ENCODE measurements at places on chromosomes 2 and 18.

- no peak for DNase-seq
Measured at GRCh38 chr2:2061091-2061696, 269.9 kb downstream of the MYT1L start.

DNA sequence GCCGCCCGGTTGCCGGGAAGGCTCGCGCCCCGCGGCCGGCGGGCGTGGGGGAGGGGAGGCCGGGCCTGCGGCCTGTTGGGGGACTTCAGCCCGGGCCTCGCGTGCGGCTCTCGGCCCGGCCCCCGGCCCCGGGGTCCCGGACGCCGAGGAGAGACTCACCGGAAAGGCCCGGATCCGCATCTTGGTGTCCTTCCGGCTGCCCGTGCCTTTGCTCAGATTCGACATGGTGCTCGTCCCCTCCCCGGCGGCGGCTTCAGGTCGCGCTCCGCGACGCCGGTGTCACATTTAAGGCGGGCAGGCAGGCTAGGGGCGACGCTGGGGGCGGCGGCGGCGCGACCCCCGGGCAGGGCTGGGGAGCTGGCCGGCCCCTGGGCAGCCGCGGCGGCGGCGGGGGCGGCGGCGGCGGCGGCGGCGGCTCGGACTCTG, 365 bp downstream of the CUL3 start:
- DNase-seq, result peak; percentile 40

DNA sequence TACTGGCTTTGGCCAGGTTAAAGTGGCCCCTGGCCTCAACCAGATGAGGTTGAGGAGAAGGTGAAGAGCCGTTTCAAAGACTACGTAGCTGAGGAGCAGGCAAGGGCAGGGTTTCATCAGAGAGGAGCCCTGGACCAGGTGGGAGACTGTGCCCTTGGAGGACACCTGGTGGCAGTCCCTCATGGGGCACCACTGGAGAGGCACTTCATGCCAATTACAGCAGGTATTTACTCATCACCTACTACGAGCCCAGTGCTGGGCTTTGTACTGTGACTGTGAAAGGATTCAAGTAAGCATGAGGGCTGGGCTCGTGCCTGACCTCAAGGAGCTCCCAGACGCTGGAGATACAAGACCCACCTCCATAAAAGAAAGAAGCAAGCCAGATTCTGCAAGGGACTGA, 37.6 kb downstream of the SMAD7 start:
- DNase-seq, result no peak

DNA sequence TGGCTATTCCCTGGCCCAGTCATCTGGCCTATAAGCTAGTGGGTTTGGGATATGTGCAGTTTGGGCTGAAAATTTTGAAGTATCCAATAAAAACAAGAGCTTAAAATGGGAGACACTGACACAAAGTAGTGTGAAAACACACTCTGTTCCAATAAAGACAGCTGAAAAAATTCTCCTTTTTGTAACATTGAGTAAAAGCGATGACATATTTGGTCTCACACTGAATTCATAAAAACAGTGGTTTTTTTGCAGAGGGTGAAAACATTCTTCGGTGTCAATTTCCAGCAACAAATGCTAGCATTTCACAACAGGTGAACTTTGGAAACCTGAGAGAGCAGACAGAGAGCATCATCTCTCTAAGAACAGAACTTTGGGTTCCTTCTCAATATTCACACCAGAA, 142.2 kb downstream of the OSR1 start:
- DNase-seq, result no peak

DNA sequence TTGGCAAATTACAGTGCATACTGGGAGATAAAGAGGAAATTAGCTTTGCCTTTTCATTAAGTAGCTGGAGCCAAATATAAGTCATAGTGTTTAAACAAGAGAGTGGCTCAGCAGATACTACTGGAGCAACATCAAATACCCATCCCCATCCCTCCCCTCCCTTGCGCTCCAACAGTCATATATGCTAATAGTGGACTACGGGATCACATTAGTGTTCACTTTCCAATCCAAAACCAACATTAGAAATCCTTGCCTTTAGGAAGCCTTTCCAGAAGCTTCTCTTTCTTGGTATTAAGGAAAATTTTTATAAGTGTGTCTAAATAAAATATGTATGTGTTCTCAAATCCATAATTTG, 1669.3 kb downstream of the SUCLG1 start:
- no peak for DNase-seq

DNA sequence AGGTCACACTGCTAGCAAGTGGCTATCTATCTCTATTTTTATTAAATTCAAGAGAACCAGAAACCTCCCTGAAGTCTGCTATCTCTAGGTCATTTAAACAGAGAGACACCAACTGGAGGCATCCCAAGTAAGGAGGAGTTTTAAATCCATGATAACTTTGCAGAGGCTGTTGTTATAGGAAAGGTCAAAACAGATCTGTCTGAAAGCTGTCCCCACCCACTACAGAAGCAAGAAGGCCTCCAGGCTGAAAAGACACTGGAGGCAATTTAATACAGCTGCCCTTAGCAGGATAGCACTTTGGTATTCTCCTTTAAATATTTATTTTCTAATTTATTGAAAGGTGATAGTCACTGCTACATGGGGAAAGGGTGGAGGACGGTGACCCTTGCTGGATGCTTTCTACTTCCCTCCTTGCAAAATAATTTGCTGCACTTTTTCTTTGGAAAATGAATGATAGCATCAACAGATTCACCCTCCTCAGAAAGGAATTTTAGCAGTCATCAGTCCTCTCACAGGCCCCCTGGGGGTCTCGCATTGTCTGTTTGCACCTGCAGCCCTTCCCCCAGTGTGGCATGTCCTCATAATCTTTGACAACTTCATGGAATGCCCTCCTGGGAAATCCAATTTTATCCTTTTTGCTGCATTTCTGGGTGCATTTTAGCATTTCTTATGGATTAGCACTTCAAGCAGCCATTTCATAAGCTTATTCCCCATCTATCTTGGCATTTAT, 429.5 kb upstream of the TNP1 start:
- no peak for DNase-seq

DNA sequence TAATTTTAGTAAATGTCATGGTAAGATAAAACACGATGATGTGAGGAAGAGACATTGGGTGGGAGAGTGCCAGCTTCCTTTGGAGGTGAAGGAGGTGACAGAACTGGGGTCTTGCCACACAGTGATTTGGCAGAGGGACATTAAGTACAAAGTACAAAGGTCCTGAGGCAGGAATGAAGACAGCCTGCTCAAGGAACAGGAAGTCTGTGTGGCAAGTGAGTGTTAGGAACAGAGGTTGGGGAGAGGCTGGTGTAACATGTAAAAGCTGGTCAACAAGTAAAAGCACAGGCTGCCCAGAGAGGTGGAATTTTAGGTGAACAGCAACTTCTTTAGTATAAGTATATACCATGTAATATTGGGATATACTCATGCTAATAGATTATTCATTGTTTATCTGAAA, 73.1 kb downstream of the INPP5D start:
- DNase-seq, result no peak

DNA sequence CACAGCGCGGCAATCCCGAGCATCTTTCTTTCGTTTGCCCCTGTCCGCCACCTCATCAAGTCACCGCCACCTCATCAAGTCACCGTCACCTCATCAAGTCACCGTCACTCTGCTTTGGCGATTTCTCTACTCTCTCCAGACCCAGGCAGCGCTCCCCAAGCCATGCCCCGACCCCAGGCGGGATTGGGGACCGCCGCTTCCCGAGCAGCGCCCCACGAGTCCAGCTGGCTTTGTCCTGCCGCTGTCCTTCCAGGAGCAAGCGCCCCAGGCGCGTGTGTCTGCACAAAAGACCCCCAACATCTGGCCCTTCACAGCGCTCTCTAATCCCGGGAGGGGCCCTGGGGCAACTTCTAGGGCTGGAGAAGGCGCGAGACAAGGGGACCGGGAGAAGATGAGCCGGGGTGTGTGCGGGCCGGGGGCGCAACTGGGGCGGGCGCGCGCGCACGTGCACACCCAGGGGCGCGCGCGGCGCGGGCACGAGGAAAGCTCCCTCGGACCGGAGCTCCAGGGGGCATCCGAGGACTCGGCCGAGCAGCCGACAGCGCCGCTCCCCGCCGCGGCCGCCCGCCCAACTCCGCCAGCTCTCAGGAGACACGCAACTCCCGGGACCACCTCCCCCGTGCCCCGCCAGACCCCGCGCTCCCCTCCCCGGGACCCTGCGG, 633 bp upstream of the RNF152 start:
- peak; percentile 88 for DNase-seq

DNA sequence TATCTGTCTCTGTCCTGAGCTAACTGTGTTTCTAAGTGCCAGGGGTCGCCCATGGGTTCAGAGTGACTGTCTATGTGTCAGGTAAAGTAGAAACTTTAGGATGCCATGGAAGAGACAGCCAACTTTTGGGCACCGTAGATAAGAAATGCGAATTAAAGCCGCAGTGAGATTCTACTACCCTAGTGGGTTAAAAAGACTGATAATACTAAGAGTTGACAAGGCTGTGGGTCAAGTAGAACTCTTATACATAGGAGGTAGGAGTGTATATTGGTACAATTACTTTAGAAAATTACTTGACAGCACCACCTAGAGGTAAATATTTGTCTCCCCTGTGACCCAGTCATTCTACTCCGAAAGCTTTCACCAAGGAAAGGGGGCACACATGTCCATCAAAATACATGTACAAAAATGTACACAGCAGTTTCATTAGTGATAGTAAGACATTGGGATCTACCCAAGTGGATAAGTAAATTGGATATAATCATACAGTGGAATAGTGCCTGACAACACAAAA, 371.3 kb downstream of the SLC4A3 start:
- no peak for DNase-seq

GRCh38 chr2:143433251-143433650, 304.0 kb downstream of the ARHGAP15 start:
- DNase-seq, result no peak
